ENCODE measurements at places on chromosomes 7 and 10.
A peak's percentile ranks its signal among the peaks of the same experiment; 100 is the strongest.

DNA sequence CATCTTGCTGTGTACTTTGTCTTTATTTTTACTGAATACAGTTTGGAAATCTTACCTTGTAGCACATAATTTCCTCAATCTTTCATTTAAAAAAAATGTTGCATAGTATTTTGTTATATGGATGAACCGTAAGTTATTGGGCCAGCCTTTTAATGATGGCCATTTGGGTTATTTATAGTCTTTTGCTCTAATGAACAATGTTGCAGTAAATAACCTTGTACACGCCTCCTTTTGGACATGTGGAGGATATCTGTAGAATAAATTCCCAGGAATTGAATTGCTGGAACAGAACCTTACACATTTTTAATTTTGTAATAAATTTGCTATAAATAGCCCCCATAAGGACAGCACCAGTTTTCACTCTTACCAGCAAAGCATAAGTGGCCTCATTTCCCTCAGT lies 12.7 kb upstream of the PRF1 start:
- DNase-seq: no peak

- no peak for DNase-seq
Observed at GRCh38 chr10:132263866-132264265, 43.9 kb downstream of the STK32C start.

DNA sequence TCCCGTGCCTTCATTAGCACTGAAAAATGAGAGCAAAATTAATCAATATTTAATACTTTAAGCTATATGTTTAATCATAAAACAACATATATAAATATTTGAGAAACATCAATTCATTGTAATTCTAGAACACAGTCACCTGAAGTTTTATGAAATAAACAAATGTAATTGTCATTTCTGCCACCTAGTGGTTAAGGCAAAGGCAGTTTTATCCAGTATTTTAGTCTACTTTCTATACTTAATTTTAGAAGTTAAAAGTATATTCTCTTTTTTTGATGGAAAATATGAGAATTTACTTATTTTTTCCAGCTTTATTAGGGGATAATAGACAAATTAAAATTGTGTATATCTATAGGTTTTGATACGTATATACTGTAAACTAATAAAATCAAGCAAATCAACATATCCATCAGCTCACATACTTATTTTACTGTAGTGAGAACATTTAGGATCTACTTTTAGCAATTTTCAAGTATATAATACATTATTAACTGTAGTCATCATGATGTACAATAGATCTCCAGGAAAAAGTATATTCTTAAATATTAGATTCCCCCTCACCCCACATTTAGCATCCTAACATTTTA lies 16.9 kb downstream of the PCGF6 start:
- no peak for DNase-seq

DNA sequence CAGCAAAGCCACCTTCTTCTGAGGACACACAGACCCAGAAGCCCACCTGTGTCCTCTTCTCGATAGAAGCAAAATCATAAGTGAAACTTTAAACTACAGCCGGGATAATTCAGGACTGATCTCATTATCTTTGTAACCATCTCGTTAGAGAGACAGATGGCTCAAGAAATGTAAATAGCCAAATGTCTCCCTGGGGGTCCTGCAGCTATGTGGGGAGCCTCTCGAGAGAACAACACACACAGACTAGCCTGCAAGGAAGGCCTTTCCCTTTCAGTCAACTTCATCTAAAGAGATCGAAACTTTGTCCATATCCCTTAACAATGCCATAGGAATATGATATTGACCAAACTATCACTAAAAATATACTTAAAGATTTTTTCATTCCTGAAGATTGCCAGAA lies 93.5 kb downstream of the VWC2 start:
- DNase-seq: no peak

GRCh38 chr7:96179837-96180236 lies 142.1 kb downstream of the SLC25A13 start:
- DNase-seq: no peak

- no peak for DNase-seq
Observed at GRCh38 chr10:30686708-30687107, 57.2 kb upstream of the LYZL2 start.

GRCh38 chr10:70440296-70441160 lies 953 bp downstream of the NODAL start:
- no peak for DNase-seq

DNA sequence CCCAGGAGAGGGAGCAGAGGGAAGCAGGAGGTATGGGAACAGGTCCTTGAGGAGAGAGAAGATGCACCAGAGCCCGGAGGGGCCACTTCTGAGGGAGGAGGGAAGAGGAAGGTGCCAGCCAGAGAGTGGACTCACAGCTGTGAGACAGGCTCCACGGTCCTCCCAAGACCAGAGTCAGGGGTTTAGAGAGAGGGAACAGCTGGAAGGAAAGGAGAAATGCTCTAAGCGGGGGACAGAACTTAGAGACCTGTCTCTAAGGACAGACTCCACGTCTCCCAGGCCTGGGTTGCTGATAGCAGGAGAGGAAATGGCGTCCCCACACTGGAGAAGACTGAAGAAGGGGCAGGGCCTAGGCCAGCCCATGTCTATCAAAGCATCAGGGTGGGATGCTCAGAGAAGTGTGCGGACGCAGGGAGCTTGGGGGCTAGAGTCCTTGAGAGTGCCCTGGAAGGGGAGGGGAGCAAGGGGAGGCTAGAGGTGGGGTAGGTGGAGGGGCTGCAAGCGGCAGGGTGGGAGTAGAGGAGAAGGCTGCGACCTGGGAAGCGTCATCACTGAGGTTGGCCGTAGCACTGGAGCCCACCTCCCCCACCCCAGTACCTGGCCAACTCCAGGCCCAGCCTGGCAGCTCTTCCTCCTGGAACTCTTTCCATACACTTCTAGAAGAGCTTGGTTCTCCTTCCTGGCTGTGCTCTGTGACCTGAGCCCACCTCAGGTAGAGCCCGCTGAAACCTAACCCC lies 25.6 kb upstream of the GRID1 start:
- no peak for DNase-seq

- DNase-seq: no peak
Observed at GRCh38 chr7:98078197-98078870, 28.3 kb upstream of the LMTK2 start.

DNA sequence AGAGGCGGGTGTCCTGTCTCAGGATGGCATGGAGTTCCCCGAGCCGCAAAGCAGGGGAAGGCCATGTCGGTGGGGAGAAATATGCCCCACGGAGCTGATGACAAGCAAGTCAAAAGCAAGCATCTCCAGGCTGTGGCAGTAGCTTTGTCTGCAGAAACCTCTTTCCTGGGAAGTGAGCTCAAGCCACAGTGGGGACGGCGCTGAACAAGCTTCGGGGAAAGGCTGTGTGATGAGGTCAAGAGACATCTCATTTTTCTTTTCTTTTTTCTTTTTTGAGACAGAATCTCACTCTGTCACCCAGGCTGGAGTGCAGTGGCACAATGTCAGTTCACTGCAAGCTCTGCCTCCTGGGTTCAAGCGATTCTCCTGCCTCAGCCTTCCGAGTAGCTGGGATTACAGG lies 62.6 kb downstream of the ELFN1 start:
- no peak for DNase-seq

DNA sequence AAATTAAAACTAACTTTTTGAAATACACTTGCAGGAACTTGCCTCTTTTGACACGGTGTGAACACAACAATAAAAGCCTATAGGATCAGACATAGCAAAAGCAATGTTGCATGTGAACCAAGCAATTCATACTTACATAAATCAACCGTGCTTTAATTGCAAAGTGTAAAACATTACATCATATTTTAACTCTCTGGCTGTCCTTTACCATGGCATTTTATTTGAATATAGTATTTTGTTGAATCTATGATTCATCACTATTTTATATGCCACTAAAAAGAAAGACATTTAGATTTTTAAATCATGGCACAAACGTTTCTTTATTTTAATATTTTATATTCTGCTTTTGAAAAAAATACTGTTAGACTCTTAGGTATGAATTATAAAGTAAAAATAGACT lies 757.0 kb upstream of the KCND2 start:
- DNase-seq: no peak

DNA sequence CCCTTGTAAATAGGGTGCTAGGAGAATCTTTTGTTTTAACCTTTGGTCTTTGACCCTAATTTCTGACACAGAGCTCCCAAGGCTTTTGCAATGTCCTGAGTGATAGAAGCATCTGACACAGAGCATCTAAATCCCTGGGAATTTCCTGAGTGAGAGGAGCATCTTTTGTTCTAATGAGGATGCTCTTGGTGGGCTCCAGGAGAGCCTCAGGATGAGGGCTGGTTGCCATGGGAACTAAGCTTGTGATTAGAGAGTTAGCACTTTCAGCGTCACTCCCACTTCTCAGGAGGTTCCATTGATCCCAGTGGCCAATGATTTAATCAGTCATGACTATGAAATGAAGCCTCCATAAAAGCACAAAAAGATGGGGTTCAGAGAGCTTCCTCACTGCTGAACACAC lies 264.8 kb downstream of the KIF20B start:
- DNase-seq: no peak

GRCh38 chr10:22619101-22619500 lies 95.3 kb downstream of the PIP4K2A start:
- DNase-seq: no peak

GRCh38 chr10:71258046-71258445 lies 45.7 kb downstream of the UNC5B start:
- DNase-seq: no peak

GRCh38 chr7:47852330-47853245 lies 95.7 kb downstream of the PKD1L1 start:
- DNase-seq: no peak

- peak; percentile 49 for DNase-seq
Observed at GRCh38 chr10:128963211-128964099, 503.6 kb upstream of the MGMT start.

DNA sequence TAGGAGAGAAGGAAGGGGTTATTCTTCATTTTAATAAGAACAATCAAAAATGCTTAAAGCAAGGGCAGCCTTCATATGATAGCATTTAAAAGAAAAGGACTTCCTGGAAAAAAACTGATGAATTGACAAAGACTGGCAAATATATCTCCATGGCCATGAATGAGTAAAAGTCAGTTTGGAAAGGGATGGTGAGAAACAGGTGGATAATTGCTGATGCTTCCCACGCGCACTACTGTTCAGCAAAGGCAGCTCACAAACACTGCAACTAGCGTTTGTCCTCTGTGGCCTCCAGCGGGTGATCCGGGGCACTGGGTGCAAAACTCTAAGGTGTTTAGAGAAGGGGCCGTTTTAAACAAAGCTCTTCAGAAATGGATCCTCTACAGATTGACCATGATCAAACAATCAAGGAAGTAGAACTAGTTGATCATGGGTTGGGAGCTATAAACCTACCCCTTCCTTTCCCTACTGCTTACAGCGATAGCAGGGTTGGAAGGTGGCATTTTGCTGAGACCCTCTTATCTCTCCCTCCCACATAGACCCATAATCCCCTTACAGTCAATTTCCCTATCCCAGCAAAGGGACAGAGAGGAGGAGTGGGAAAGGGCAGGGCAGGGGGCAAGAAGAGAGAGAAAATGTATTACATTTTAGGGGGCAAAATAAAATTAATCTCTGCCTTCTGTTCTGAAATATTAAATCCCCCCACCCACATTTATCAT lies 53.8 kb downstream of the SMURF1 start:
- no peak for DNase-seq

GRCh38 chr7:94698275-94698674 lies 42.3 kb upstream of the SGCE start:
- DNase-seq: no peak
